ENCODE measurements at places on chromosomes 12 and 14.

GRCh38 chr12:47356129-47356700 lies 276.5 kb upstream of the AMIGO2 start:
- no peak for DNase-seq
- no peaks in the 10 kb centered on the region for H3K36me3 ChIP-seq
- no peaks in the 10 kb centered on the region for H3K27me3 ChIP-seq
- H3K27ac ChIP-seq, result no peak overlapping the region
- no peak overlapping the region for H3K4me3 ChIP-seq

GRCh38 chr14:100376751-100377171 lies 53.6 kb downstream of the SLC25A47 start:
- H3K4me1 ChIP-seq, result peaks cover 29% of the 10 kb centered on the region
- no peaks in the 10 kb centered on the region for H3K36me3 ChIP-seq
- DNase-seq, result no peak
- H3K27ac ChIP-seq, result peak overlapping the region; percentile 88
- peak overlapping the region; percentile 64 for H3K4me3 ChIP-seq
- no peaks in the 10 kb centered on the region for H3K27me3 ChIP-seq

- DNase-seq, result no peak
- peak overlapping the region; percentile 31 for H3K4me3 ChIP-seq
- H3K36me3 ChIP-seq, result no peaks in the 10 kb centered on the region
- H3K4me1 ChIP-seq, result peaks cover 9% of the 10 kb centered on the region
- H3K27me3 ChIP-seq, result no peaks in the 10 kb centered on the region
- no peak overlapping the region for H3K27ac ChIP-seq
These were observed 26.2 kb upstream of the MAP1LC3B2 start for GRCh38 chr12:116532986-116533342.

DNA sequence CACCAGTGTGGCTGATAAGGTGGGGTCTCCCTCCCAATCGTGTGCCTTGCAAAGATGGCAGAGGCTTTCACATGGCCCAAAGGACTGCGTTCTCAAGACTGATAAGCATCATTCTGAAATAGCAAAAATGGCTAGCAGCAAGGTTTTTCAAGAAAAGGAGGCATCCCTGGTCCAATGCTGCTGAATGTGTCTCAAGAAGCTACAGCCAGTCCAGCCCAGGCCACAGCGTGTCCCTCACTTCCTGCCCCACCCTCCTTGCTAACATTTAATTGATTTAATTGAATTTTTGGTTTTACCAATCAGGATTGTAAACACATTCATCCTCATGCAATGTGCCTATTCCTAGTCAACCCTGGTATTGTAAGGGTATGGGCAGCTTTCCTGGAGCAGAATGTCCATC lies 55.9 kb downstream of the C14orf132 start:
- no peaks in the 10 kb centered on the region for H3K27me3 ChIP-seq
- no peak overlapping the region for H3K4me3 ChIP-seq
- H3K36me3 ChIP-seq, result no peaks in the 10 kb centered on the region
- DNase-seq, result no peak
- H3K4me1 ChIP-seq, result no peaks in the 10 kb centered on the region
- H3K27ac ChIP-seq, result no peak overlapping the region

DNA sequence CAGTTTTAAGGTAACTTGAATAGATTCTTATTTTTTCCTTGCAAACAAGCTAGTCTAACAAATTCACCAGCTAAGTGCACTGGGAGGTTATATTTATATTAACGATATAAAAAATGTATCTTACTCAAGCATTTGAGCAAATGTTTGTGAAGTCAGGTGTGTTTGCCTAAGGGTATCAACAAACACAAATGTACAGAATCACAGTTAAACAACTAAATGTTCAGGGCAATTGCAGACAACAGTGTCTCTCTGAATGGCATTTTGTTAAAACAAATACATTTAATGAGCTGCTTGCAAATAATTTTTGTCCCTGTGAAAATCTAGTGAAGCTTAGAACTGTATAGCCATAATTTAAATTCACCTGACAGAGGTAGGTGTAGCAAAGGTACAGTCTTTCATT lies 28.2 kb upstream of the FLRT2 start:
- no peak overlapping the region for H3K27ac ChIP-seq
- no peak for DNase-seq
- no peaks in the 10 kb centered on the region for H3K4me1 ChIP-seq

DNA sequence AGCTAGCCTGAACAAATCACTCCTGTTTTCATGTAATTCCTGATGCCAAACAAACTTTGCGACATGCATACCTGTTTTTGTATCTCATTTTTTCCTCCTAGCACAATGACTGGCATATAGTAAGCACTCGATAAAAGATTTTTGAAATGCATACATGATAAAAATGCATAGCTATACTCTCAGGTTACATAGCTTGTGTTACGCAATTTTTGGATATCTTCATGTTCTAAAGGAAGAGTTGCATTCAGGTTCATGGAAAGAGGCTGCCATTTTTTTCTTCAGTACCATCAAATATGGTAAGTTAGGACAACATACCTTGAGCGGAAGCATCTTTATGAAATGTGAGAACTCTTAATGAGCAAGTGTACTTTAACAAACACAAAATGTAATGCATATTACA lies 284.8 kb upstream of the DIO2 start:
- H3K4me1 ChIP-seq, result no peaks in the 10 kb centered on the region
- no peak overlapping the region for H3K27ac ChIP-seq
- DNase-seq, result no peak
- no peak overlapping the region for H3K4me3 ChIP-seq
- no peaks in the 10 kb centered on the region for H3K27me3 ChIP-seq
- H3K36me3 ChIP-seq, result no peaks in the 10 kb centered on the region

DNA sequence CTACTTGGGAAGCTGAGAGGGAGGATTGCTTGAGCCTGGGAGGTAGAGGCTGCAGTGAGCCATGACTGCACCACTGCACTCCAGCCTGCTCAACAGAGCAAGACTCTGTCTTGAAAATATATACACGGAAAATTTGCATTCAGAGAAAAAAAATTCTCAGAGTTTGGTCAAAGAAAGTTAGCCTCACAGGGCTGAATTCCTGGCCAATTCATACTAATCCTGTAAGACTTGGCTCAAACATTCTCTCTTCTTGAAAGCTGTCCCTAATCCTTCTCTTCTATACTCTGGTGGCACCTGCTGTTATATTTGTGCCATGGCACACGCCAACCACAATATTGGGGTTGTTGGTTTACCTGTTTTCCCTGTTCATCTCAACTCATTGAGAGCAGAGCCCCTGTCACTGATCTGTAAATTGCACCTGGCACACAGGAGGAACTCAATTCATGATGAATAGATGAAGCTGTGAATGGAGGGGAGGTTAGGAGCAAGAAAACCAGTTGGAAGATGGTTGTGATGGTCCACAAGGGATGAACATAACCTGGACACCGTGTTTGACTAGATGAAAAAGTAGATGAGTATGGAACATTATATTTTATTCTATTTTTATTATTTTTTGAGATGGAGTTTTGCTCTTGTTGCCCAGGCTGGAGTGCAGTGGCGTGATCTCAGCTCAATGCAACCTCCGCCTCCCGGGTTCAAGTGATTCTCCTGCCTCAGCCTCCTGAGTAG lies 36.8 kb upstream of the SPTSSA start:
- H3K27me3 ChIP-seq, result no peaks in the 10 kb centered on the region
- peaks cover 25% of the 10 kb centered on the region for H3K4me1 ChIP-seq

- H3K27ac ChIP-seq, result no peak overlapping the region
- no peaks in the 10 kb centered on the region for H3K27me3 ChIP-seq
- no peaks in the 10 kb centered on the region for H3K4me1 ChIP-seq
- no peak for DNase-seq
- no peaks in the 10 kb centered on the region for H3K36me3 ChIP-seq
These were observed 110.0 kb upstream of the ARHGAP5 start for GRCh38 chr14:31966896-31967668.

All from endothelial cell of umbilical vein (primary cell).